ENCODE measurements at places on chromosomes 2 and 18.

DNA sequence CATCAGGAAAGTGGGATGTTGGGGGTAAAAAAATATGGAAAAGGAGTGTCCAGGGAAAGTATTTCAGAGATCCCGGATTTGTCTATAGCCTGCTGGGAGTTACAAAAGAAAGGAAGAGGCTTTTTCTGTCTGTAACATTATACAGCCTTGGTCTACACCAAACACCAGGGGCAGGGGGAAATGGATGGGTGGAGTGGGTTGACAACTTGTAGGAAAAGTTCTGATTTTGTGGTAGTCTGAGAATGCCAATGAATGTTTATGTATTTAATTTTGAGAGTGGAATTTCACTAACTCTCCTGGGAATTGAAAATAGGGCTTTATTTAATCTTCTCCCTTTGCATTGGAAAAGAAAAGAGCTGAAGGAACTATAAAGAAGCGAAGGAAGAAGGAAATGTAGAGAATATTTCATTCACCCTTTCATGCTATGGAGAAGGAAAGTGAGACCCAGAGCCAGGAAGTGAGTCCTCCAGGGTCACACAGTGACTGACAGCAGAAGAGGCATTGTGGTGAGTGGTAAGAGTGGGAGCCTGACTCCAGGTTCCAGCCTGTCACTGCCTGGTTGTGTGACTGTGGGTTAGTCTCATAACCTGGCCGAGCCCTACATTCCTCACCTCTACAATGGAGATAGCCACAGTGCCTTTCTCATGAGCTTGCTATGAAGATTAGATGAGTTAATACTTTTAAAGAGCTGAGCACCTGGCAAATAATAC is 346.3 kb upstream of the TNP1 start:
- no peak for DNase-seq

DNA sequence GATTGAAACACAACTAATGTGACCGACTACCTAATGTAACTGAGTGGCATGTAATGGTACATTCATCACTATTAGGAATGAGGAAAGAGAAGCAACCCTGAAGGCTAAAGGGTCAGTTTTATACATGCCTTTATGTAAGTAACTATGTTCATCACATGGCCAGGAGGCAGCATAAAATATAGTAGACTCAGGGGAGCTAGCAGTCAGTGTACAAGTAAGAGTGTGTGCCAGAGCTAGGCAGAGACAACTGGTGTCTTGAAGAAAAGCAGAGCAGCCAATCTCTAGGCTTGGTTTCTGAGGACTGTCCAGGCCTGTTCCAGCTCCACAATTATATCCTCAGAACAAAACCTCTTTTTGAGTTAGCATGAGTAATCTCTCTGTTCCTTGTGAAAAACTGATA is 18.1 kb downstream of the SMAD2 start:
- DNase-seq, result no peak

DNA sequence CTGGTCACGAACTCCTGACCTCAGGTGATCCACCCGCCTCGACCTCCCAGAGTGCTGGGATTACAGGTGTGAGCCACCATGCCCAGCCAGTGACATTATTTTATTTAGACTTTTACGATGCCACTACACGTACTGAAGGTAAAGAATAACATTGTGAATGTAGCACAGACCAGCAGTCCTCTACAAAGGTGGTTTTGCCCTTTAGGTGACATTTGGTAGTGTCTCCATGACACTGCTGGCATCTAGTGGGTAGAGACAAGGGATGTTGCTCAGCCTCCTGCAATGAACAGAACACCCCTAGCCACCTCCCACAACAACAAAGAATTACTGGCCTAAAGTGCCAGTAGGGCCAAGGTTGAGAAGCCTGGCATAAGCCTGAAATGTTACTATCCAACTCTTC is 69.5 kb downstream of the MYOM1 start:
- no peak for DNase-seq

DNA sequence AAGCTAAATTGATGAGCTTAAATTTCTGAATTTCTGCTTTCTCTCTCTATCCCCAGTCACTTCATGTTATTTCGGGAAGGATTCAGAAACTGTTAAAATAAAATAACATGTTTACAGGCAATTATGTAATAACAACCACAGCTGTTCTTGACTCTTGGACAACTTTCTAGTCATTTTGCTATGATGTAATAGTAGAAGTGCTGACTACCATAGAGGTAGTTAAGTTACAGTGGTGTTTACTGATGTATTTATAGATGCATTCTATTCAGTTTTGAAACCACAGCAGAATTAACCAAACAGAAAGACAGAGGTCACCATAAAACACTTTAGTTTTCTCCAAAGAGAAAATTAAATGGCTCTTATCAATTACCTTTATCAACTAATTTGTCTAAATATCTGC is 1292.0 kb upstream of the CHAC2 start:
- DNase-seq, result no peak

DNA sequence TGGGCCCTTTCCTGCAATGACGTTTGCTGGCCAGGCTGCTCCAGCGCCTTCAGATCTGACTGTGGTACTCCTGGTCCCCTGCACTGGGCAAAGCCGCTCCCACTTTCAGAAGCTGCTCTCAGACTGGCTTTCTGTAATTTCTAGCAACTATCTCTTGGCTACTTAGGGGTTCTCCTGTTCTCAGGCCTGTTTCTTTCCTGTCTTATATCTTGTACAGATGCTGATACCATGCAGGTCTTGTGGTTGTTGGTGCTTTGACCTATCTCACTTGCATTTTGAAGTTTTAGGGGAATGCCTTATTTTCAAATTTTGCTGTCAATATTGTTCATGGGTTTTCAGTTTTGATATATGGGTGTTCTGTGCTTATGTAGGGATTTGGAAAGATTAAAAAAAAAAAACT is 145.8 kb downstream of the CLIP4 start:
- DNase-seq, result no peak

DNA sequence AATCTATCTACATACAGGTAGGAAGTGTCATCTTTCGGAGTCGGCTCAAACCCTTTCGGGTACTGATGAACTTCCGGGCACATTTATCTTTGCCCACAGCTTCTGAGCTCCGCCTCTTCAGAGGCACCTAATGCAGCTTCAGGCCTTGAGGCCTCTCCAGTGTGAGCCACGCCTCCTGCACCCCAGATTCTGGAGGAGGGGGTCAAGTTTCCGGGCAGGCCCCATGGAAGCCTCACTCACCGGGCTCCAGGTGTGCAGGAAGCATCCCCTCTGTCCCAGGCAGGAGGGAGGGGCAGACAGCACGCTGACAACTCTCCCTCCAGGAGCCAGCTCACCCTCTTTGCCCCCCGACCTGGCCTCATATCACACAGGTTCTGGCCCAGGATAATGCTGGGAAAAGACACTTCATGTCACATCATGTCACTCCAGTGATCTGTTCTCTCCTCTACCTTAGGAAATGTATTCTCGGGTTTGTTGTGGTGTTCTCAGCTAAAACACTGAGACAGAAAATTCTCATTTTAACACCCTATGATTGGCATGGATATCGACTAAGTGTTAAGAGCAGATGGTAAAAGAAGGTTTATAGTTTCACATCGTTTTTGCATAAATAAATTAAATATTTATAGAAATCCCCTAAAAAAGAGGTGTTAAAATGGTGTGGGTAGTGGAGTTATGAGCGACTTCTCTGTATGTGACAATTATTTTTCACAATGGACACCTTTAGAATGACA is 46.2 kb upstream of the COPS8 start:
- no peak for DNase-seq

DNA sequence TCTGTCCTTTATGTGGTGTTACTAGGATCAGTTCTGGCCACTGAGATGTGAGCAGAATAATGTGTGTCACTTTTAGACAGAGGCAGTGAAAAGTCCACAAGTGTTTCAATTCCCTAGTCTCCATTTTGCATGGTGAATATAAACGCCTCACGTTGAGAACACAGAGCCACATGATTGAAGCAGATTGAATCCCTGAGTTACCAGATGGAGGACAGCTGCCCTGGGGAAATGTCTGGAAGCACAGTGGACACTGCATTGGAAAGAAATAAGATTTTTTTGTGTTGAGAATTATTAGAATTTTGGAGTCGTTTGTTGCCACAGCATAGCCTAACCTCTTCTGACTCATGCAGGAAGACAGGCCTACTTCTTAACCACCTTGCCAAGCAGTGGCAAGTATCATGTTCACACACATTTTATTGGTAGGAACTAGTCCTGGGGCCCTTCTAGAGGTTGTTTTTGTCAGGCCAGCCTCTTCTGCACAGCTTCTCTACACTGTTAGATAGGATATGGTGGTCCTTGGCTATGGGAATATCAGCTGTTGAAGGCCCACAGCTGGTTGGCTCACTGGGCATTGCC is 188.6 kb downstream of the TMEM182 start:
- DNase-seq, result no peak

DNA sequence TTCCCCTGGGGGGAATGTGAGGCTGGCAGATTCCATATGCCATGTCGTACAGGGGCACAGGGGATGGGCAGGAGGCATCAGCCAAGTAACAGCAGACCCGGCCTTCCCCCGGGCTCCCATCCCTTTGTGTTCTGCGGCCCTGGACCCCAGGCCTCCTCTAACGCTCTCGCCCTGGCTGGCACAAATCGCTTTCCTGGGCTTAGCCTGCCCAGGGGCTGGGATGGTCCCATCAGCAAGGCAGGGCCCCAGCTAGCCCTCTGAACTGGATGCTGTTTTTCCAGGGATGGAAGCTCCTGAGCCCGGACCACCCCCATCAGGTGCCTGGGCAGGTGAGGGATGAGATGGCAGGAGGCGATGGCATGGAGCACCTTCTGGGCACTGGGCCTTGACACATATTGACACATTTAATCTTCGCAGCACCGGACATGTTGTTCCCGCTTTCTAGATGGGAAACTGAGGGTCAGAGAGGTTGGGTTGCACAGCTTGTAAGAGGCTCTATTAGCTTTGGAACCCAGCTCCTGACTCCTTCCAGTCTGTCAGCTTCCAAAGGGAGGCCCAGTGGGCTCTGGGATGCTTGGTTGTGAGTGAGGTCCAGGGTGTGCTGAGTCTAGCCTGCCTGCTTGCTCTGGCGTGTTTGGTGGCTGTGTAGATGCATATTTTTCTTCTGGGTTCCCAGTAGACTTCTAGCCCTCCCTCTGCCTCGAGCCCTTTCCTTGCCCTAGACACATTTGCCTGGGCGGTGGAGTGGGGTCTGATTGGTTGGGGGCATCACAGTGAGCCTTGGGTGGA is 40.3 kb downstream of the GLI2 start:
- DNase-seq, result no peak

DNA sequence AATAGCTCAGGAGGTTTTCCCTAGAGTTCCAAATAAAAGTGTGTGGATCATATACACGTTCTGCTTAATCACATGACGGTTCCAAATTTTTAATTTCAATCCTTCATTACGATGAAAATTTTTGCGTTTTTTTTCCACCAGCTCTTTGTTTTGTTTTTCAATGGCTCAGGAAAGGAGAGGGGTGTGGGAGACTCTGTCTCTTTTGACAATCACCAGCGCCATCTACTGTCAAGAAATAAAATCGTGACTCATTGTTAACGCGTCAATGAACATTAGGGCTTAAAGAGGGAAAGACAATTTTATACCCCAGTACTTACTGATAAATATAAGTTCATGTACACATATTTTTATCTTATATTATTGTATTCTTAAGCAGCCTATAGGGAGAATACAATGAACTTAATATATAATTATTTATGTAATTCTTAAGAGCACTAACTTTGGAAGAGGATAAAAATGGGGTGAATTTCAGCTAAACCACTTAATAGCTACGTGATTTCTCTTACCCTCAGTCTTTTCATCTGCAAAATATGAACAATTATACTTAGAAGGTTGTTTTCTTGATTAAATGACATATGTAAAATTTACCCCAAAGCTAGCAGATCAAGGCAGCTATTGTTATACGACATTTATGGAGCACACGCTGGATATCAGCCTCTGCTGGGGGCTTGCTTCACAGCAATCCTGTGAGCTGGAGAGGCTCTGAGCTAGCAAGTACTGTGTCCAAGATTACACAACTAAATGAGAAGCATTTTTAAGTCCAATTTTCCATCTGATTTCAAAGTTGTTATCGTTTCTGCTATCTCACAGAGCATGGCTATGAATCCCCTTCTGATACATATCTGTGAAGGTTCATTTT is 47.4 kb upstream of the RMDN2 start:
- DNase-seq, result no peak

DNA sequence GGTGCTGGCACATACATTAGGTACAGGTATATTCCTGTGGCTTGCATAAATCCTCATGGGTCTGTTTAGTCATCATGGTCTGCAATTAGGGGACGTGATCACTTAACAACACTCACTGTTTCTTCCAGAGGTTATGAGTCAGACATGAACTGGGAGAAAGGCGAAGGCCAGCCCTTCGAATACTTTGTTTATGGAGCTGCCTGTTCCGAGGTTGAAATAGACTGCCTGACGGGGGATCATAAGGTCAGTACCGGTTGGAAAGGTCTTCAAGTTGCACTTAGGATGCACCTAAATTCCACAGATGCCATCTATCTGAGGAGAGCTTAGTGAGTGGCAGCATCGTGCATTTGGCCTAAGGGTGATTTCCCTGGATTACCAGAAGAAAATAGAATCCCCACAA is 76.9 kb downstream of the AOX1 start:
- DNase-seq, result no peak

DNA sequence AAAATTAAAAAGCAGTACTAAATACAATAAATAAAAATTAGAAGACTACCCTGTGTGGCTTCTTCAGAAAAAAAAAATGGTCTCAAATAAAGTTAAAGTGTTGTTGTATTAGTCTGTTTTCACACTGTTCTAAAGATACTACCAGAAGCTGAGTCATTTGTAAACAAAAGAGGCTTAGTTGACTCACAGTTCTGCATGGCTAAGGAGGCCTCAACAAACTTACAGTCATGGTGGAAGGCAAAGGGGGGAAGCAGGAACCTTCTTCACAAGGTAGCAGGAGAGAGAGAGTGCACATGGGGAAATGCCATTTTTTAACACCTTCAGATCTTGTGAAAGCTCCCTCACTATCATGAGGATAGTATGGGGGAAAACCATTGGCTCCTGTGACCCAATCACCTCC is 612.8 kb downstream of the RNF144A start:
- DNase-seq, result no peak

- DNase-seq, result no peak
Measured at GRCh38 chr2:98240786-98241398, 105.4 kb upstream of the CNGA3 start.

- no peak for DNase-seq
Measured at GRCh38 chr18:7256618-7257425, 25.9 kb downstream of the LRRC30 start.

DNA sequence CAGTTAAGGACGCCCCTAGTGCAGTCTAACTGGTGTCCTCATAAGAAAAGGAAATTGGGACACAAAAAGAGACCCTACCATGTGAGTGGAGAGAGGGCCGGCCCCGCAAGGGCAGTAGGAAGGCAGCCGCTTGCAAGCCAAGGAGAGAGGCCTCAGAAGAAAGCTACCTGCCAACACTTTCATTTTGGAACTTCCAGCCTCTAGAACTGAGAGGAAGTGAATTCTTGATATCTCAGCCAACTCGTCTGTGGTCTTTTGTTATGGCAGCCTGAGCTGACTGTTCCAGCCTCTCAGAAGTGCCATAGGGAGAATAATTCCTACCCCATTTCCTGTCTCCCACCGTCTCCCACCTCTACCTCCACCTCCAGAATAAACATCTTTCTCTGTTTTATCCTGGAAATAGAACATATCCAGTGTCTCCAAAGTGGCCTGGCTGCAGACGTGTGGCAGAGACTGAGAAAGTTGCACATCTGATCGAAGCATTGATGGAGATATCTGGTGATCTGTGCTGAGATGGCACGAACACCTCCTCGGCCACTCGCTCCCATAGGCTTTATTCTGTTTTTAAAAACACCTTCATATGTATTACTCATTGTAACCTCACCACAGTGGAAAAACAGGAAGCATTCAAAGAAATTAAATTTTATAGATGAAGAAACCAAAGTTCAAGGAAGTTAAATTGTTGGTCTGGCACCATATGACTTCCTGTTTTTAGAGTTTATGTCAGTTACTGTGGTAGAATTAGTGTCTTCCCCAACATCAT is 39.5 kb upstream of the MARCO start:
- no peak for DNase-seq

GRCh38 chr2:31151501-31151900 is 13.3 kb upstream of the GALNT14 start:
- no peak for DNase-seq
